ENCODE measurements at places on chromosomes 6 and 20.

DNA sequence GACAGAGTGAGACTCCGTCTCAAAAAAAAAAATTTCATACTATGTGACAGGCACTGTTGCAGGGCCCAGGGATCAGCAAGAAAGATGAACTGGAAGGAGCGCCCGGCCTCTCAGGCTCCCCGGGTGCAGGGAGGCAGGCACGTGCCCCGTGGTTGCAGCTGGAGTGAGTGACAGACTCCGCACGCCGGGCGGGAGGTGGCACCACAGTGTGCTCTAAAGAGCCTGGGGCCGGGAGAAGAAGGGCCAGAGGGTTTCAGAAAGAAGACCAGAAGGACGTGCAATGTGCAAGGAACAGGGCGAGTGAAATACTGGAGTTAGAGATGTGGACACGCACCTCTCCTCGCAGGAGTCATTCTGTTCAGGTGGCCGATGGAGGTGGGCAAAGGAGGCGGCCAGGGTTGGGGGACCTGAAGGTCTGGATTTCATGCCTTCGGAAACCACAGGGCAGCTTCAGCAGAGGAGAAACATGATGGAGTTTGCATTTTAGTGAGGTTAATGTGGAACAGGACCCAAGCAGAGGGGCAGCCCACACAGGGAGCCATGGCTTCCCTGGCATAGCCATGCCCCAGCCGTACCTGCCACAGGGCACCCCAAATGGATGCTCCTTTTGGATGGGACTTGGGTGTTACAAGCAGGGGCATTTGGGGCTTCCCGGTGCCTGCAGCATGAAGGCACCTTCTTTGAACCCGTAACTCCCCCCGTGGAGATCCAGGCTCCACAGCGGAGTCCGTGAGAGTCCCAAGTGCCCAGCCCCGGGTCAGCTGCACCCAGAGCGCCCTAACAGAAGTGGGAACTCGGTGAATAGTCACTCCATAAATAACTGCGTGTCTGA, 226.2 kb downstream of the ERMARD start:
- no peak for DNase-seq

DNA sequence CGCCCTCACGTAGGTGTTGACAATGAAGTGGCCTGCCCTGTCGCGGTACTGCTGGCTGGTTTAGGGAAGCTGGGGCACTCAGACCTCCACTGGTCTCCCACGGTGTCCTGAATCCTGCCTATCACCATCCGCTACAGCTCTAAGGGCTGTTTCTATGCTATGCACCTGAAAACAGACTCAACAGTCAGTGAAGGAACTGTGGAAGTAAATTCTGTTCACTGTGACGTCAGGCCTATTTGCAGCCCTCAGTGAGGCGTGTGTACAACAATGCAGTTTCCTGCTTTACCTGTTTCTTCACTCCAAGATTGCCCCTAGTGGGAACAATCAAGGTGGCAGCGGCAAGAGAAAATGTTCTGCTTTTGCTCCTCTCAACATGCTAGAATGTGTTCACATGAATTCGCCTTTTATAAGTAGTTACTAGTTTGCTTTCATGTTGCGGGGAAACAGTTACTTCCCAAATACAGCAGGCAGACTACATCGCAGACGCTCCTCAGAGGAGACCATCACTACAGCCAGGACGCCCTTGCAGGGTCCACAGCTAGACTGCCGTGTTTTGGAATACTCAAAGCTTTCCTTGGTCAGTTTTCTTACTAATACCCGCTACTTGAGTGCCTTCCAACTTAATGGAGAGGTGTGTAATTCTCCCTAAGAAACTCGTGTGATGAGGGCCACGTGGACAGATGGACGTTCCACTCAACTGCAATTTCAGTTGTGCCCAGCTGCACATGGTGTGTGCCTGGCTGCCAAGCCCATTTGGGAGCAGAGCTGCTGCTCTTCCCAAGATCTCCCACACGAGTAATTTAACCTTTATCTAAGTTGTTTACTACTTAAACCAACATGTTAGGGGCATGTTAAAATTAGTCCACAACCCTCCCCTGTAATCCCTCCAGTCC, 25.4 kb downstream of the DIDO1 start:
- no peak for DNase-seq

GRCh38 chr6:44185953-44186634, 27.5 kb downstream of the CAPN11 start:
- no peak for DNase-seq

- no peak for DNase-seq
Measured at GRCh38 chr6:44255871-44256774, 1.2 kb downstream of the SLC35B2 start.

DNA sequence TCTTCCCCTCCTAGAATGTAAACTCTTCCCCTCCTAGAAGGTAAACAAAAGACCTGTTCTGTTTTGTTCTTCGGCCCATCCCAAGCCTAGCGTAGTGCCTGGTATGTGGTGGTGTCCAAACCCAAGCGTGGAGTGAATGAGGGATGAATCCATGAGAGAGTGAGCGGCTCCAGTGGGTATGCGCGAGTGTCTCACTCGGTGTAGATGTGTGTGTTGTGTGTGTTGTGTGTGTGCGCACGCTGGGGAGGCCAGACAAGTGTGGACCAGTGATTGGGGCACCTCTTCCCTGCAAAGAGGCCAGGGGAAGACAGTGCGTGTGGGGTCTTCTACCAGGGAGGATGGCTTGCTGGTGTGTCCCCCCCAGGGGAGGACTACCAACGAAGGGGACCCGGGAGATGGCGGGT, 392 bp upstream of the SLC2A10 start:
- DNase-seq: no peak

GRCh38 chr6:141041596-141042087, 1091.1 kb upstream of the GJE1 start:
- no peak for DNase-seq

DNA sequence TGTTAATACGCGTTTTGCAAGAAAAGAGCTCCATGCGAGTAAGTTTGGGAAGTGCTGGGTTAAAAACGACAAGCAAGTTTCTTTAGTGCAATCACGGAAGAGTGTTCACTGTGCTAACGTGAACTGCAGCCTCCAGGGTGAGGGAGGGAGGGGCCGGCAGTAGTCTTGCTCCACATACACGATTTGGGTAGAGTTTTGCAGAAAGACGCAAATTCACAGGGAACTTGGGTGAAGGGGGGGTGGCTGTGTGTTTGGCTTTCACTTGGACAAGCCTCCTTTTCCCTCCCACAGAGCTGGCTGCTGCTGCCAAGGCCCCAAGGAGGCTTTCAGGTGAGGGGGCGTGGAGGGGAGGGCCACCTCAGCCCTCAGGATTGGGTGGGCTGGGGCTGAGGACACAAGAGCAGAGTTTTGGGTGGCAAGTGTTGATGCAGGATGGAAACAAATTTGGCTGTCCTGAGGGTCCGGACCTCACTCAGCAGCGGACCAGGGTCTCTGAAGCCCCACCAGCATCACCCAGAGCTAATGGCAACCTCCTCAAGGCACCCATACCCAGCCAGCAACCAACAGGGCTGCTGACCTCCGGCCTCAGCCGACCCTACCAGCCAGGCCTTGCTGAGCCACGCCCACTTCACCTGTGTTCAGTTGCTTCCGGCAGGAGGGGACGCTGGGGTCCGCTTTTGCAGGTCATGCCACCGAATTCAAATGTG, 204.5 kb downstream of the ERMARD start:
- DNase-seq: no peak

DNA sequence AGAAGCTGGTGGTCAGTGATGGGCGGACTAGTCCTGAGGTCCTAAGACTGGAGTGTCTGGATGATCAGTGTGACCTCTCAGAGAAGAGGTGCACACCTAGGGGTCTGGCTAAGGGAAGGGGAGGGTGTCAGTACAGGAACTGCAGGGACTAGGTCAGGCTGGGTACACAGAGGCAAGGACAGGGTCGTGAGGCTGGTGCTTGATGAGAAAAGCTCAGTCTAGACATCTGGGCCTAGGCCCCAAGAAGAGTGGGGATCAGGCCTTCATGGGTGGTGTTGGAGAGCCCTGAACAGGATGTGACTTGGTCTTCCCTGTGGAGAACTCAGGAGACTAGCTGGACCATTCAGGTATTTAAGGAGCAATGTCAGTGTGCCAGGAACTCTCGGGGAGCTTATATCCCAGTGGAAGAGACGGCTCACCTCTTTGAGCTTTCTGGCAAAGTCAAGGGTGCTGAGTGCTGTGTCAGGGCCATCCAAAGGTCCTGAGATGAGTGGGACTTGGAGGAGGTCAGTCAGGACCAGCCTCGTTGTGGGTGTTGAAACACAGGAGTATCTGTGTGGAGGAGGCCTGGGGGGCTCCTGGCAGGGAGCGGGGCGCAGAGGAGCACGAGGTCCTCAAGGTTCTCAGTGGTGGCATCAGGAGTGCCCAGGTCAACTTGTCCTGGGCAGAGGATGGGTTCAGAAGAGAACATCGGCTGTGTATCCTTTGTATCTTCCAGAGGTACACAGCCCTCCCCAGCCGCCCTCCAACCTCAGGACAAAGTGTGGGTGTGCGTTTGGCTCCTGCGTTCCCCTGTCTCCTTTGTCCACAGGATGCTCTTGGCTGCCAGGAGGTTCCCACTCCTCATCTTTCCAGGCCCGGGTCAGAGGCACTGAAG, 13.3 kb upstream of the MYT1 start:
- no peak for DNase-seq

- DNase-seq: no peak
Measured at GRCh38 chr20:15637546-15637945, 935.7 kb downstream of the KIF16B start.

- no peak for DNase-seq
Measured at GRCh38 chr6:17894191-17894590, 93.2 kb downstream of the KIF13A start.

DNA sequence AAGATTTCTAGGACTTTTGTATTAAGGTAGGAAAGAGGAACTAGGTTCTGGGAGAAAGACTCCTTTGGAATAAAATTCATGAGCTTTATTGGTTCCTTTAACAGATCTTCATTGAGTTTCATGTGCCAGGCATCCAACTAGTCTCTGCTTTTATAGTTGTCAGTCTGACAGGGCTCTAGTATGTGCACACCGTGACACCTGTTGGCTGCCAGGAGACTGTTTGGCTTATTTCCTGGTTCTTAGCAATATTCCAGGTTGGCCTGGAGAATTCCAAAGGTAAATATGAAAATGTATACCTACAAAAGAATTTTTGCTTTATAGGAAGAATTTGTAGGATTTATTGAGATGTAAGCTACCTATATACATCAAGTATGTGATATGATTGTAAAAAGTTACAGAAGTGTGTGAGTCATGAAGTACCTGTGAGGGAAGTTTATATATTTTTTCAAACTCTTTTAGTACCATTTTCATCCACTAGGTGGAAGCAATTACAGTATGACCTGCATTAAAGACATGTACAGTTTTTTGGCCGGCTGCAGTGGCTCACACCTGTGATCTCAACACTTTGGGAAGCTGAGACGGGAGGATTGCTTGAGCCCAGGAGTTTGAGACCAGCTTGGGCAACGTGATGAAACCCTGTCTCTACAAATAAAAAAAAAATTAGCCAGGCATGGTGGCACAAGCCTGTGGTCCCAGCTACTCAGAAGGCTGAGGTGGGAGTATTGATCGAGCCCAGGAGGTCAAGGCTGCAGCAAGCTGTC, 35.2 kb downstream of the NDUFAF5 start:
- DNase-seq: no peak

- no peak for DNase-seq
Measured at GRCh38 chr20:20778676-20779075, 66.2 kb upstream of the RALGAPA2 start.

- no peak for DNase-seq
Measured at GRCh38 chr6:84872996-84873723, 108.8 kb upstream of the TBX18 start.

DNA sequence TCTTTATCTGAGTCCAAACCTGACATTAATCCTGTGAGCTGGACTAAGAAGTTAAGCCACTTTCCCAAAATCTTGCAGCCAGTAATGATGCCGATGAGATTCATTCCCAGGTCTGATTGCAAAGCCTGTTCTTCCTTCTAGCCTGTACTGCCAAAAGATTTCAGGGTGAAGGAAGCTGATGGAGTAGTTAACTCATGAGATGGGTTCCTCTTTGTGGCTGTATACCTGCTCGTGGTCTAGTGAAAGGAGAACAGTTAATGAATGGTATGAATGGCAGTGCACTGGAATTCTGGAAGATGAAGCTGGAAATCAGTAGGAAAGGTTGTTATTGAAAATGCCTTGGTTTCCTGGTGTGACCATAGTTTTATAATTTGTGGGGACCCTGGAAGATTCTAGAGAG, 112.0 kb downstream of the FYN start:
- DNase-seq: no peak

DNA sequence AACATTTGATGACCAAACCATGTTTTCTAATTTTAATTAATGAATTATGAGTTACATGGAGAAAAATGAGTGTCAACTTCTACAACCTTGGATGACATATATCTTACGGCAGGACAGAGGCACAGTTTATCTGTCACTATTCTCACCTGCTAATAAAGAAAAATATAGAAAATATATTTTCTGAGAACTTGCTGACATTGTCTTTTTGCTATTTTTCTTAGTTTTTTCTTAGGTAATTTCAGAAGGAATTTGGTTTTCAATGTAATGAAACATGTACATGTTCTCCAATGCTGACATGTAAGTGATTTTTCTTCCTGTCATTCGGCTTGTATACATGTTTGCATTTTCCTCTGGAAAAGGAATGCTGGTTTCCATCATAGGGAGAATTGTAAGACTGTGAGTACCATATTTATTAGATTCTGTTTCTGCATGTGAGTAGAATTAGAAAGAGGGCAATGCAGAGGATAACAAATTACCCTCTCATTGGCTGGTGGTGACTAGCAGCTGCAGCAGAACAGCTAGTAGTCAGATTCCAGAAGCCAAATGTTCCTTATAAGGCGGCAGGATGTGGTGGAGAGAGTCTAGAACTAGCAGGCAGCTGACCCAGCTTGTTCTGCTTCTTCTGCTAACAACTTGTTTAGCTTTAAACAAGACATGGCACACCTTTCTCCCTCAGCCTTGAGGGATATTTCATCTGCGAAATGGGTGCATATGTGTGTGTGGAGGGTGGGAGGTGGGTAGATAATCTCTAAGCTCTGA, 132.8 kb upstream of the SPACA1 start:
- no peak for DNase-seq

GRCh38 chr20:16158976-16159286, 414.3 kb downstream of the KIF16B start:
- DNase-seq: no peak

DNA sequence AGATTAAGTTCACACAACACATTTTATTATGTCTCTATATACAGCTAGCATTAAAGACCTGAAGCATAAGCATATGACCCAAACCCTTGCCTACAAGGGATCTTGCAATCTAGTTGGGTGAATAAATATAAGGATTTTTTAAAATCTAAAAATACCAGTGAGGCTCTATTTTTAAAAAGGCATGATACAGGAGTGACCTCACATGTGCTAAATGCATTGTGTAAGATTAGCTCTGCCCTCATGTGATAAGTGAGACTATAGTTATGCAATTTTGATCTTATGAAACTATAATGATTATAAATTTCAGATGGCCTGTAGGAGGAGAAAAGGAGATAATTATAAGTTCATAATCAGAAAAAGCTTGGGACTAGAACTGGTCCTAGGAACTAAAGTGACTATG, 451.0 kb upstream of the MAN1A1 start:
- DNase-seq: no peak

GRCh38 chr6:38387461-38387860, 252.3 kb downstream of the BTBD9 start:
- no peak for DNase-seq

All from stimulated activated CD4-positive, alpha-beta T cell treated with anti-CD3 and anti-CD28 coated beads, TNF-alpha, amount 100 ng/mL, for 1 hour (primary cell).